ENCODE measurements at places on chromosomes 1 and 21.

GRCh38 chr1:114467491-114467890 is 43.5 kb downstream of the TRIM33 start:
- no peak for DNase-seq

- no peak for DNase-seq
These were observed 4.5 kb upstream of the NOS1AP start for GRCh38 chr1:162065016-162065415.

DNA sequence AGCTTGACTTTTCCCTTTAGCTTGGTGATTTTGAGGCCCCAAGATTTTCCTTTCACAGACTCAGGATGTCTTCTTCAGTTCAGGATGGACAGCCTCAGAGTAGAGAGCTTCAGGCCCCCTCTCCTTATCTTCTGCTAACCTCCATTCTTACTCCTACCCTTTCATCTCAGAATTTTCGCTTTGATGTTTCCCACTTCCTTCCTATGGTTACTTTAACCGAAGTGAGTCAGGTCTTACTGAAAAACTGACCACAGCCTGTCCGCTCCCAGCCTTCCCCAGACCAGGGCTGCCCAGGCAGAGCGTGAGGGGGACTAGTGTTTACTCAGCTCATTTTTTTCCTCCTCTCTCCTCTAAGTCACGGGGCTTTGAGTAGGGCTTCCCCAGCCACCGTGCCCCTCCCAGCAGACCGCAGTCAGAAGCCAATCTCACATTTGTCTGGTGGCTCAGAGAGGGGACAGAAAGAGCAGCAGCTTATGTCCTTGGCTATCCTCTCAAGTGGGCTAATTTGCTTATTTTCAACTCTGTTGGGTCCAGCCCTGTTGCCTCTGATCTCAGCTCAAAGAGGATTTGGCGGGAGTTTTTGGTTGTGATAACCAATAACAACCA is 4.2 kb upstream of the IL19 start:
- peak; percentile 63 for DNase-seq

DNA sequence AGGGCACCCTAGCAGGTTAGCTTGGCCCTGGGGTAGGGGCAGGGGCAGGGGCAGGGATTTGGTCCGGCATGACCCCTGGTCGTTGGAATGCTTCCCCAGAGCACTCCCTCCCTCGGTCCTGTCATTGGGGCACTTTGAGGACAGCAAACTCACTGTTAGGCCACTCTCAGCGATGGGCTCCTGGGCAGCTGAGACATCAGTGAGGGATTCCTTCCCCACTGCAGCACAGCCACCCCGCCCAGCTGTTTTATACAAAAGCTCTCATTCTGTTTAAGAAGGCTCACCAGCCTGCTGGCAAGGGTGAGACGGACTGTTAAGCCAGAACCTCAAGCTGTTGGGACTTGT is 86.9 kb upstream of the F3 start:
- no peak for DNase-seq

- DNase-seq: no peak
These were observed 135.0 kb downstream of the NAV1 start for GRCh38 chr1:201673915-201674314.

DNA sequence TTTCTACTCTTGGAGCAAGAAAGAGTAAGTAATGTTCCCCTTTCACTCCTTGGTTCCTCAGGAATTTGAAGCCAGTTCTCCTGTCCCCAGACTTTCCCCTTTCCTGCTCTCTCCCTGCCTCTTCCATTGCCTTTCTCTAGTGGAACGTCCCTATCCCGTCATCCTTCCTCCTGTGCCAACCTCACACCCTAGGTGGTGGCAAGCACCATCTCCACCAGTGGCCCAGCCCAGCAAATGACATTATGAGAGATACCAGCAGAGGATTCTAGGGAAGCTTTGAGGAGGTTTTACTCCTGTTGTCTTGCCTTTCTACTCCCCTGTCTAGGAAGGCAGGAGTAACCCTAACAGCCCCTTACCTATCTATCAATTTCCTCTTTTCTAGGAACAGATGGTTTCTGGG is 8.1 kb upstream of the TACSTD2 start:
- DNase-seq: no peak

- DNase-seq: no peak
These were observed 59.0 kb downstream of the UBE2T start for GRCh38 chr1:202282596-202283283.

GRCh38 chr1:154304664-154305337 is 16.1 kb upstream of the AQP10 start:
- DNase-seq: no peak

- DNase-seq: no peak
These were observed 90.2 kb upstream of the SGIP1 start for GRCh38 chr1:66443793-66444192.
